ENCODE measurements at places on chromosomes 5 and 9. TPM values are rescaled to one million over a fixed set of nuclear protein-coding genes. Genes with fewer than 3 reads are reported as not detected.

The PDE6A gene
- not detected for total RNA-seq

The FNBP1 gene
- total RNA-seq: 230 TPM

The RNF20 gene
- total RNA-seq: 53.5 TPM

The PCDHA7 gene
- not detected for total RNA-seq

The SLC34A3 gene
- total RNA-seq: not detected

- no peak for DNase-seq
Observed at GRCh38 chr5:177079606-177080005, 7.1 kb upstream of the FGFR4 start.

GRCh38 chr5:1558944-1559343, 35.2 kb upstream of the LPCAT1 start:
- DNase-seq: no peak

DNA sequence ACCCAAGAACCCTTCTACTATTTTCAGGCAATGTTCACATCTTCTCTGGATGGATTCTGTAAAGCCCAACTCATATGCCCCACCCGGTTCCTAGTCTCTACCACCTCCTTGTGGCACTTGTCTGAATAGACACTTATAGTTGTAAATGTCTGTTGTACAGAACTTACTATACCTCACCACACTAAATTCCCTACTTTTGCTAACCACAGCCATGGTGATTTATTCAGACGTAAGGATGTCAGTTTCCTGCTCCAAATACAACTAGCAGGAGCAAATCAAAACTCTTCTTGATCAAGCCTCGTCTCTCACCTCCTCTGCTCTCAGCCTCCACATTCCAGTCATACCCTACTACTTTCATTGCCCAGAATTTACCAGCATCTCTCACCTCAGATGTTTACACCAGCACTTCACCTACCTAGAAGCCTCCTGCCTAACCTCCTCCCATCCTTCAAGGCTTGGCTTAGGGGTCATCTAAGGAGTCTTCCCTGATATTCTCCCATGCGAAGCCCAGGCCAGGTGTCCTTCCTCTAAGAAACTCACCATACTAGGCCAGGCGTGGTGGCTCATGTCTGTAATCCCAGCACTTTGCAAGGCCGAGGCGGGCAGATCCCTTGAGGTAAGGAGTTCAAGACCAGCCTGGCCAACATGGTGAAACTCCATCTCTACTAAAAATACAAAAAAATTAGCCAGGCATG, 75.5 kb downstream of the MAPKAP1 start:
- DNase-seq: no peak

DNA sequence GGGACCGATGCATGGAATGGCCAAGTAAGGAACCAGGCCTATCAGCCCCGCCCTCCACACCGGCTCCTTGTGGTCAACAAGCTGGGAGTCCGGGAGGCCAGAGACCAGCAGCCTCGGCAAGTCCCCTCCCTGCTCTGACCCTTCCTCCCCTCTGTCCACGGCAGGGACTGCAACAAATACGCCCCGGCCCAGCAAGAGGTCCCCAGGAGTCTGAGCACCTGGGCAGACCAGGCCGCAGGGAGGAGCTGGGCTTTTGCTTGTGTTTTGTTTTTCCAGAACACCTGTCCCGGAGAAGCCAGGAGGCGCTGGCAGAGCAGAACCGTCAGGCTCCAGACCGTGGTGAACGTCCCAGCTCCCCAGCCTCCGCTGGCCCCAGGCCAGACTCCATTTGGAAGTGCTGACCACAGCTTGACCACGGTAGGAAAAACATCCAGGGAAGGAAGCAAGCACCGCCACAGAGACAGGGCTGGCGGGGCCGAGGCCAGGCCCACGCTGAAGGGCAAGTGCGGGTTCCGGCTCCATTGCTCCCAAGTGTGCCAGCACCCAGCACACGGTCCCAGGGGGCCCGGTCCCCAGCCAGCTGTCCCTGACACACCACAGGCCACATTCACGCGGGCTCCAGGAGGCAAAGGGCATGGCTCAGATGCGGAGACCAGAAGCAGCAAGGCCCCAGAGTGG, 56.7 kb downstream of the VAV2 start:
- no peak for DNase-seq

The TRIM23 gene
- 7.8 TPM for total RNA-seq

DNA sequence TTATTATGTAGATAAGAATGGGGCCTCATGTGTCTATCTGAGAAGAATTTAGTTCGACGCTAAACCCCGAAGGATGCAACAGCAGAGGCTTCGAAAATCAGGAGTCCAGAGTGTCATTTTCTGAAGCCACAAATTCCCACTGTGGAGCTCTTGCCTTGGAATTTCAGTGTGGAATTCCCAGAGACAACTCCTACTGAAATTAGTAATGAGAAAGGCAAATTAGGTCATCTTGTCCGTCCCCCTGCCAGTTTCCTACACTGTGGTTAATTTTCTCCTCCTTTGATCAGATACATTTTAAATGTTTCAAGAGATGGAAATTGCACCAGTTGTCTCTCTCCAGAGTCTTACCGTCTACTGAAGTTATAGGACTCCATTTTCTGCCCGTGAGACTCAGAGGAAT, 633.6 kb downstream of the BNC2 start:
- no peak for DNase-seq

GRCh38 chr5:27377626-27378025, 339.2 kb upstream of the CDH9 start:
- no peak for DNase-seq

DNA sequence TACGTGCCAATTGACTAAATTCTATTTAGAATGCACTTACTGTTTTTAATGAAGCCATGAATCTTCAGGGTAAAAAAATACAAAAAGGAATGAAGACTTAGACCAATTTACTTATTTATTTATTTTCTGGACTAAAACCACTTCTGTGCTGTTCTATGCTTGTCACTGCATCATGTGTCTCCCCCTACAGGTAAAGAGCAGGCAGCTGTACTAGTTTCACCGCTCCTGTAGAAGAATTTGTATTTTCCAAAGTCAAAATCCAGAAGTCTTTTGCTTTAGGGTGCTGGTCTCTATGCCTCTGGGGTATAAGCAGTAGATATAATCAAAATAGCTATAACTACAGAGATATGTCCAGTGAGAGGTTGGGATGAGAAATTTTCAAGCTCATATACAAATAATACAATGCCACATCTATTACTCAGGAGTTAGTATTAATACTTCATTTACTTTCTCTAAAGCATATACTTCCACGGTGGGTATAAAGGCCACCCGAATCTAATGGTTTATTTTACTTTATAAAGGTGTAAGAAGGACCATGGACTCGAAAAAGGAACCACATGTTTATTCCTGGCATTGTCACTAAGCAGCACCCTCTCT, 591.5 kb downstream of the RAB3C start:
- DNase-seq: peak; percentile 59
